ENCODE measurements at places on chromosomes 3 and 15.
A peak's percentile ranks its signal among the peaks of the same experiment; 100 is the strongest.

GRCh38 chr3:34056181-34056910 is 257.9 kb downstream of the PDCD6IP start:
- no peak for DNase-seq

DNA sequence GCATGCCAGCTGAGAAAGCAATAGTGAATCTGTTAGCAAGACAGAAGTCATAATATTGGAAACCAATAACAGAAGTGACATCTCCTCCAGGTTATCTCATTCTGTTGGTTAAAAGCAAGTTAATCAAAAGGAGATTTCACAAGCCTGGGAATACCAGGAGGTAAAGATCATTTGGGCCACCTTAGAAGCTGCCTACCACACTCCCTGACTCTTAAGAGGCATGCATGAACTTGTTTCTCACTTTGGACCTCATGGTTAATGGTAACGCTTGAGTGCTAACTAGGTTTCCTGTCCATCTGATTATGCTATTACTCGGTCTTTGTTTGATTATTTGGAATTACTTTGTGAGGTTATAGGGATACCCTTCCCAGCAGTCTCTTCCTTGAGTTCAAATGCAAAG is 650.8 kb upstream of the SGO1 start:
- DNase-seq = no peak

DNA sequence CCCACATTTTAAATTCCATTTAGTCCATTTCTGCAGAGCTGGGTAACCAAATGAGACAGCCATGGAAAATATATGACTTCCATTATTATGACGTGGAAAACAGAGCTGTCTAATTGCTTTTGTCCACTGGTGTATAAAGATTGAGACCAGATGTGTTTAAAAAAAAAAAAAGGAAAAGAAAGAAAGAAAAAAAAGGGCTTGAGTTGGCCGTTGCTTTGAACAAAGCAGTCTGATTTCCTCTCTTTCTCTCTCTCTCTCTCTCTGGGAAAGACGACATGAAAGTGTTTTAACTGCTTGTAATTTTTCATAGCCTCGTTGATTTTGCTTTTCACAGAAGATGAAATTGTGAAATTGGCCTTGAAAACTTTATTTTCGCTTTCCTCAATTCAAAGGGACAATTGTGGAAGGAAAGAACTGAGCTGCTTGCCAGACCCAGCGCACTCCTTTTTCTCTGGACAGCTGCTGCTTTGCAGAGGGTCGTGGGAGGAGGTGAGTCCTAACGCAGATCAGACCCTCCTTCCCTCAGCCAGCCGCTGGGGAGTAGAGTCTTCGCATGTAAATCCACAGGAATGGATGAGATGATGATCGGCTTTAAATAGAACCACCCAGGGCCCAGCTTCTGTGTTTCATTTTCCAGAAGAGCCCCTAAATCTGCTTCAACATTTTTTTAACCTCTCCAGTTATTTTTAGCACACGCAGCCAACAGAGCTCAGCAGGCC is 42.8 kb upstream of the UBE2E1 start:
- peak; percentile 78 for DNase-seq

- no peak for DNase-seq
These were observed 312.3 kb downstream of the SATB1 start for GRCh38 chr3:18112674-18113375.

DNA sequence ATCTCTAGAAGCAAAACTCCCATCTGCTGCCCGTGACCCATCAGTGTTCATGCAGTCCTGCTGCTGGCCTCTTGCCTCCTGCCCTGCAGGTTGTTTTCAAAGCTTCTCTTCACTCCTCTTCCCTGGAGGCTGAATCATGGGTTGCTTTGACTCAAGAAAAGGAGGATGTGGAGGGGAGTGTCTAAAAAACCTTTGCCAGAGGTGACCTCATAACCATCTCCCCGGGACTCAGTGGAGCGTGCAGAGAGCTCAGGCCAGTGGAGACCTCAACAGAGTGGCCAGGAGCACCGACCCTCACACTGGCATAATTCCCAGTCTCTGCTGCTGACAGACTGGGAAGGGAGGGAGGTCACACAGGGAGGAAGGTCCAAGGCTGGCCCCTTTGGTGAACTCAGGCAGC is 60.9 kb upstream of the ITGA11 start:
- no peak for DNase-seq

DNA sequence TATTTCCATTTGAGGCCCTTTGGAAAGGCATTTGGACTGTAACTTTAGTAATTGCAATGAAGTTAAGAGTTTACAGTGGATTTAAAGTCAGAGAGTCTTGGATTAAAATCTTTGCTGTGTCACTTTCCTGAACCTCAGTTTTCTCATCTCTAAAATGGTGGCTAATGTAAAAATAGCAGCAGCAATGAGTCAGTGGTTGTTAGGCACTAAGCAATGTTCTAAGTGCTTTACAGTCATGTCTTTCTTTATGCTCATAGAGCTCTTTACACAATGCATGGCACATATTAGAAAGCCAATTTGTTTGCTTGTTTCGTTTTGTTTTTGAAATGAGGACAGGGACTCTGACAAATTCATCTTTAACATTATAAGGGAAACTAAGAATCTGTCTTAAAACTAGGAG is 222.7 kb upstream of the DNAJC19 start:
- no peak for DNase-seq

Data from lung (tissue), 17 donors.